ENCODE measurements at places on chromosomes 5 and 9. TPM values are rescaled to one million over a fixed set of nuclear protein-coding genes. Genes with fewer than 3 reads are reported as not detected.

Gene FGF1
- not detected for total RNA-seq

Gene IRX4
- not detected for total RNA-seq

Gene ST8SIA4
- 2.1 TPM for total RNA-seq

Gene TXNDC15
- 74.5 TPM for total RNA-seq

Gene PDE6A
- total RNA-seq = not detected

Gene BTNL9
- 41.5 TPM for total RNA-seq

Gene IL3
- total RNA-seq = not detected

Gene HMCN2
- total RNA-seq = 0.78 TPM

Gene KIF12
- total RNA-seq = 249 TPM

GRCh38 chr9:77502568-77502967 lies 145.6 kb downstream of the GNA14 start:
- no peak for DNase-seq

DNA sequence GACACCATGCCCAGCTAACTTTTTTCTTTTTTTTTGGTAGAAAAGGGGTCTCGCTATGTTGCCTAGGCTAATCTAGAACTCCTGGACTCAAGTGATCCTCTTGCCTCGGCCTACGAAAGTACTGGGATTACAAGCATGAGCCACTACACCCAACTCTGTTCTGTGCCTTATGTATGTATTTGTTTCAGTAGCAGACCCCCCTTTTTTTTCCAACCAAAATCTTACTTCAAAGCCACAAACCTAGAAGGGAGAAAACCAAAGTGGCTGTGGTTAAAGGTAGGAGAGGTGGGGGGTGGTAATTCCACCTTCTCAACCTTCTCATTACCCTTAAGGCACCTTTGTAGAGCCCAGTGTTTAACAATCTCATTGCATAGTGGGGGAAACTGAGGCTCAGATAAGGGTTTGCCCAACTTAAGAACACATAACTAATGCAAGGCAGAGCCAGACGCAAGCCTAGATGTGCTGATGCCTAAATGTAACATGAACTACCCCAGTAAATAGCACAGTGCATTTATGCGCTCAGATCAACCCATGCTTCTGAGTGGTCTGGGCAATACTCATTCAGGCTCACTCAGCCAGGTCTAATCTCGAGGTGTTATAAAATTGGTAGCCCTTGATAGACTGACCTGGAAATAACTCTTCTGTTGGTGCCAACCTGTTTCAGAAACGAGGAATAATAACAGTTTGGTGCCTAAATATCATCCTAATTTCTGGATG lies 33.0 kb downstream of the ITK start:
- DNase-seq = no peak

DNA sequence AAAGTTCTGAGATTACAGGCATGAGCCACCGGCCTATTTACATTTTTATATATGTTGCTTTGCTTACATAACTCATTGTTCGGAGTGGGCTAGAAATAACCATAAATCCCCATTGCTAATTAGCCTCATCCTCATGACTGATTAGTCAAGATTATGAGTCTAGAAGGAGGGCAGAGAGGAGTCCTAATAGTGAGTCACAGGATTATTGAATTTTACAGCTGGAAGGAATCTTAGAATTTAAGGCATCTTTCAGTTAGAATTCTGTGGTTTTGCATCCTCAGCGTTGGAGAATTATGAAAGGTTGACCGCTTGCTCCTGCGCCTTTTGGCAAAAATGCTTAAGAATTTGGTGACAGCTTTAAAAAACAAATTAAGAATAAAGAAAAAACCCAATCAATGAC lies 2.6 kb upstream of the PBX3 start:
- DNase-seq = no peak

- DNase-seq = no peak
These were observed 149.0 kb downstream of the PDE4D start for GRCh38 chr5:59744531-59744992.

DNA sequence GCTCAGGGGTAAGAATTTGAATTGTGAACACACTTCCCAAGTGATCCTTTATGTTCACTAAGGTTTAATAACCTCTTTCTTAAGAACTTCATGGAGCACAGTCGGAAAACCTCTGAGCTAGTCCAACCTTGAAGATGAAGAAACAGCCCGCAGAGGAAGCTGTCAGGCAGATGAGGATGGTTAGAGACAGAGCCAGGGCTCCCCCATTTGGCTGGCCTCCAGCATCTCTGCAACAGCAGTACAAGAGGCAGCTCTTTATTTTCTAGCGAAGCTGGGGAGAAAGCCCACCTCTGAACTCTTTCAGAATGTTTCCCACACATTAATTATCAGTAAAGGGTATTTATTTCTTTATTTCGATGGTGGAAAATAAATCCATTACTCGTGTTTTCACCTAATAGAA lies 350.8 kb downstream of the DMRT2 start:
- DNase-seq = no peak

DNA sequence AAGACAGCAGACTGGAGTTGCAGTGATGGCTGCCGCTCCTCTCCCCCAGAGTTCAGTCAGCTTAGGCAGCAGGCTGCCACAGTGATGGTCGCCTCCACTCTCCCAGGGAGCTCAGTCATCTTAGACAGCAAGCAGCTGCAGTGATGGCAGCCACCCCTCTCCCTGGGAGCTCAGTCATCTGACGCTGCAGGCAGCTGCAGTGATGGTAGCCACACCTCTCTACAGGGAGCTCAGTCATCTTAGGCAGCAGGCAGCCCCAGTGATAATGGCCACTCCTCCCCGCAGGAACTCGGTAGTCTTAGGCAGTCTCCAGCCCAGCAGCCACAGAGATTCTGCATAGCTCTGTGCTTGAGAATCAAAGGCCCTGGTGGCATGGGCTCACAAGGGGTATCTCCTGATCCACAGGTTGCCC lies 582.7 kb downstream of the DTWD2 start:
- DNase-seq = no peak

DNA sequence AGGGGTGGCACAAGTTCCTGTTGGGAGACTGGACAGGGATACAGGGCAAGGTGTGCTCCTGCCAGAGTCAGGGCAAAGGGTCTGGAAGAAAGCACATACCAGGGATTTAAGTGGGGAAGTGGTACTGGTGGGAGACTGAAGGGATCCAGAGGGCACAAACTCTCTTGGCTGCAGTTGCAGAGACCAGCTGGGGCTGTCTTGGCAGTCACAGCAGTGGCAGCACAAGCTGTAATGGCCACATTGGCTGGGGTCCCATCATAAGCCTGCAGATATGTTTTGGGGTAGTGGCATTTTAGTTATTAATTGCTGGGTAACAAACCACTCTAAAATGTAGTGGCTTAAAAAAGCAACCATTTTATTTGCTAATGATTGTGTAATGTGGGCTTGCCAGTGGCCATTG lies 492.2 kb downstream of the ENC1 start:
- no peak for DNase-seq

DNA sequence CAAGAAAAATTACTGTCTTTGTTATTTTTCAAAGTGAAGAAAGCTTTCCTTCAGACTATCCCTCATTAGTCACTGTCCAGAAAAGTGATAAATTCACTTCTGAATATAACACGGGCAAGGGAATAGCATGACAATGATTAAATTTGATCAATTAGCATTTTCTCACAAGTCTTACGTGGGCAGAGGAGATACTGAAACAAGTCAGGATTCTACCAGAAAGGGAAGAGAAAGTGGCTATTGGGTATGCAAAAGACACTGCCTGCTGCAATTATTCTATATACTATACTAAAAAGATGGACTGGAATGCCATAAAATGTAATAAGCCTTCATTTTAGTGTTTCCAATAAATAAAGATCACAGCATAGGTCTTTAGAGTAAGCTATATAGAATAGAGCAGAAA lies 7.4 kb downstream of the COX7C start:
- no peak for DNase-seq

- peak; percentile 40 for DNase-seq
These were observed 215.1 kb downstream of the SH3GL2 start for GRCh38 chr9:17793713-17794622.

GRCh38 chr9:35553670-35554543 lies 51.2 kb upstream of the TESK1 start:
- peak; percentile 69 for DNase-seq

DNA sequence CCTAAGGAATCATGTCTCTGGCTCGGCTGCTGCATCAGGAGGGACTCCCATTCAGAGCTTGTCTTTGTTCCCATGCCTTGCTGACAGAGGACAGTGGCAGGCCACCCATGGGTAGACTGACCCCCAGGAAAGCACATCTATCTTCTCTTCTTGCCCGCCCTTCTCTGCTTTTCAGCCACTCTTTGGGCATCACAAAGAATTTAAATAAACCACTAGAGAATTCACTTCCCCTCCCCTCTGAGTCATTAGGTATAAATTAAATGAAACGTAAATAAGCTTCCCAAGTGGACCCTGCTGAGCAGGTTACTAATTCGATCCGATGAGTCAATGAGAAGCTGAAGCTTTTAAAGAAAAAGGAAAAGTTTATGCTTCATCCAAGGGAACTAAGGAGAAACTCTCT lies 97.0 kb downstream of the DRD1 start:
- no peak for DNase-seq

DNA sequence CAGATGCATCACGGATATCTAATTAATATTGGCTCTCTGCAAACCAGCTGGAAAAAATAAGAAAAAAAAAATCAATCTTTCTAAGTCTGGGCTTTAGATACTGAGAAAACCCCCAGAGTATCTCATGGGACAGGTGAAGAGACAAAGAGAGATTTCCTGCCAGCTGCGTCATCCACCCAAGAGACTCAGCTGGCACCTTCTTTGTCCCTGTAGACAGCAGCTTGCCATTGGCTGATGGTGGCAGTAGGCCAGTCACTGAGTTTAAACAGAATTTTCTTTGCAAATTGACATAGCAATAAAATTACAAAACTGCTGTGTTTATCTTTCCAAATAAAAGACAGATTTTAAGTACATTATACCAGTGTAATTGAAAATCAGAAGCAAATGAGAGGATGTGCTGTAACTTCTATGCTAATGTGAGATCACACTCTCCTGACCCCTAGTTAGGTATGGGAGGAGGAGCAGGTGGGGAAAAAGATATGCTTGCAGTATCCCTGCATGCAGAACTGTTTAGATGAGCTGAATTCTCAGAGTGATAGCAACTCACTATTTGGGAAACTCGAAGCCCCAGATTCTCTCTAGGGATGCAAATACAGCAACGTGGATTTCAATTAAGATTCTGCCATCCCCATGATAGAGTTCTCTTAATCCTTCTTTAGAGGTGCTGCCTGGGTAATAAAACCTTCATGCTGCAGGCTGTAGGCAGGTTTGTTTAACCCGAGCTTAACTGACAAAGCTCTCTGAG lies 72.2 kb downstream of the NMUR2 start:
- no peak for DNase-seq

GRCh38 chr5:100901821-100902341 lies 1.2 kb downstream of the ST8SIA4 start:
- DNase-seq = no peak

DNA sequence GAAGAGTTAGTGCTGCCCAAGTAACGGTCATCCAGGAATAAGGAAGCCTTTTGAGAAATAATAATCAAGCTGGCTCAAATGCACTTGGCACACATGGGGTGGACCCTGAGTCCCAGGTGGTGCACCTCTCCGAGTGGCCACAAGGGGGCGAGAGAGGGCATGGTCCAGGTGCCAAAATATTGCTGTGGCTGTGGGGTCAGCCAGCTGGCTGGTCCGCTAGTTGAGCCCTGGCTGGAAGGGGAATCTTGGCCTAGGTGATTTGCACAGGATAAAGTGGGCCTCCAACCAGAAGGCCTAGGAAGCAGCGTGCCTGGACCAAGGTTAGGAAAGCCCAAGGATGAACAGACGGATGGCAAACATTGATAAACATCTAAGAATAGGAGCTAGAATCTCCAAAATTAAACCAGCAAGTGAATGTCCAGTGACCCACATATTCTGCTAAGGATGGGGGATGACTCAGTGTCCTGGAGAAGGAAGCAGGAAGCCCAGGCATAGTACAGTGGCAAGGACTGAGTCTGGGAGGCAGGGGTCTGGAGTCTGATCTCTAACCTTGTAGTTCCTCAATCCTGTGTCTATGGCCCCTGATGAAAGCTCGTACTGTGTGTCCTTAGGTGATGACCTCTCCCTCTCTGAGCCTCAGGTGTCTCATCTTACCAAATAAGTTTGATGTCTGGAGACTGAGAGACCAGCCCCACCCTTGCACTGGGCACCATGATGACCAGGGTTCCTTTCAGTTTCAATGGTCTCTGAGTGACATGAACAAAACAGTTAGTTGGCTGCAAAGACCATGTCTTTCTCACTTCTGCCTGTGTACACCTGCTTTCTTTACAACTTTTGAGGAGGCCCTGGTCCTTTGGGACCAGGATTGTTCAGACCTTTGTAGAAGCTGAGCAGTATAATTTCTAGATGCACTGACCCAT lies 19.2 kb upstream of the SHB start:
- peak; percentile 78 for DNase-seq

Data from body of pancreas (tissue), 4 donors.